Thymus (tissue), 14 donors: ENCODE measurements at places on chromosomes 3 and 15.

DNA sequence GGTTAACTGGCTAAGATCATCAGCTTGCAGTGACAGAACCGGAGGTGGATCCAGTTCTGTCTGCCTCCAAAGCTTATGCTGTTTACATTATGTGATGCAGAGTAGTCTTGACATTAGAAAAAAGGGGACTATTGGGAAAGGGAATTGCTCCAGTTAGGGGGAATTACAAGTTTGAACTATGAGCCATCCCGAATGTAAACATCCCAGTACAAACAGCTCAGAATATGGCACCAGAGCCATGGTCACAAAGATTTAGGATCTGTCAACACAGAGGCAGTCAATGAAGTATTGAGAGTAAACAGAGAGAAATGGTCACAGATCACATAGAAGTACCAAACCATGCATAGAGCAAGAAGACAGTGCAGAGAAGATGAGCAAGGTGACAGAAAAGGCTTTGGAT, 39.8 kb upstream of the CRTC3 start:
- DNase-seq: no peak

DNA sequence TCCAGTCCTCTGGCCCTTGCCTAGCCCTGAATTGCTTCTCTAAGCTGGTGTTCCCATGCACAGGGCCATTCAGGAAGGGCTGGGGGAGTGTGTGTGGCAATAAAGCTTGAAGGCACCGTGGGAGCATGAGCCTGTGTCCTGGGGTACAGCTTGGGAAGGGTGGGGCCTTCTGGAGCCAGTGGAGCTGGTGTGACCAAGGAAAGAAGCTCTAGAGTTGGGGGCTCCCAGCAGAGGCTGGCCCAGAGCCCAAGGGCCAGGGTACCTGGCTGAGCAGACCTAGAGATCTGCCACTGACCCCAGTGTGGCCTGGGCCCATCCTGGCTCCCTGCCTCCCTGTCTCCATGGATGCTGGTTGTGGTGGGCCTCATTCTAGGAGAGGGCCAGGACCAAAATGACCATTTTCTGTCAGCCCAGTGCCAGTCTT, 8.1 kb downstream of the ABTB1 start:
- no peak for DNase-seq

DNA sequence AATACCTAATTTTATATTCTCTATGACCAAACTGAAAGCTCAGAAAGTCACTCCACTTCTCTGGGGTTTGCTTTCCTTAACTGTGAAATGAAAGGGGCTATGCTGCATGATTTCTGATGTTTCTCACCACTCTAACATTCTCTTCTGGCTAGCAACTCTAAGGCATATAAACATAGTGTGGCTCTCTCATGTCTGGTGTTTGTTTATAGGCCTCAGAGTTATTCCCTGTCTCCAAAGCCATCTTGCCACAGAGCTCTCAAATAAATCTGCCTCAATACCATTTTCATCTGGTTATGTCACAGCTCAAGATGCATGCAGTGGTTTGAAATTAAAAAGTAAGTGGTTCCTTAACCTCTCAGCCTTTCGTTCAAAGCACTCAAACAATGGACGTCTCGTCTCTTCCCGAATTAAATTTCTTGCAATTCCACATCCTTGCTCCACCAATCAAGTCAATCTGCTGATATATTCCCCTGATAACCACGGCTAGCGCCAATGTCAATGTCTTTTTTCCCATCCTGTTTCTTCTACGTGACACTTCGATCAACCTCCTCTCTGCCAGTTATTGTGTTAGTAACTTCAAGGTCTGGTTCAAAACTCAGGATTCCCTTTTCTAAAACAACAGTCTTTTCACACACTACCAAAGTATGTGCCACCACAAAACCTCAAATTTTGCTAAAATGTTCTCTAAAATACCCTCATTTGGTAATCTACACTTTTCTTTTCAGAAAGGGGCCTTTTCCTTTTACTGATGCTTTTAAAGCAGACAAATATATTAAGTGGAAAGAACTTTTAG, 16.0 kb downstream of the TOMM70 start:
- DNase-seq: no peak

GRCh38 chr15:99708563-99708962, 24.7 kb downstream of the LYSMD4 start:
- DNase-seq: no peak

GRCh38 chr3:187996609-187997008, 157.3 kb upstream of the LPP start:
- DNase-seq: no peak
